ENCODE measurements at places on chromosomes 2 and 18.

DNA sequence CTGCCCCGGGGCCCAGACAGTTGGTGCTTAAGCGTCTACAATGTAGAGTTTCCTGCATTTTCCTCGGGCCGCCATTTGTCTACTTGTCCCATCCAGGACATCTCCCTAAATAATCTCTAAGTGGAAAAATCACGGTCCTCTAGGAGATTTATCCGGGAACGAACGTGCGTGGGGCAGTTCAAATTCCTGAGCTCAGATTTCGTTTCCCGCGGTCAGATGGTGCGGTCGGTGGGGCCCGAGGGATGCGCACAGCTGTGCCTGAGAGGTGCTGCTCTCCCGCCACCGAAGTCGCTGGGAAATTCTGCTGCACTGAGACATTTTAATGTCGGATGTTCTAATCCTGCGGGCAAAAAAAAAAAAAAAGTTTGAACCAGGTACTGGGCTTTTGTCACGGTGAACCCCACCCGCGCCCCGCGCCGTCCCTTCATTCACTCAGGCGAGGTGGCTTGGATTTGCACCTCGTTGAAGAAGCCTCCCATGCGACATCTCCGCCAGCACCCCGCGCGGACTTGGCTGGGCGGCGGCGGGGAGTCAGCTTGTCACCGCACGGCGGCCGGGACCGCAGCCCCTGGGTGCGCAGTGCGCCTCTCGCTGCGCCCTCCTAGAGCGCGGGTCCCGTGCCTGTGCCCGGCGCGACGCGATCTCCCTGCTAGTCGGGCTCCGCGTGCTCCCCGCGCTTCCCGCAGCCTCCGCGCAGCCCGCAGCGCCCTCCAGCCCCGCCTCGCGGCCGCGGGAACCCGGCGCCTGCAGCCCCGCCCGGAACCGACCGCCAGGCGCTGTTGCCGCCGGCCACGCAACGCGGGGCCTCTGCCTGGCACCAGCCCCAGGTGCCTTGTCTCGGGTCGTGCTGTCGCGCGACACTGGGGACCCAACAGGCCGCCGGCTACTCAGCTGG lies 191.9 kb upstream of the TCF4 start:
- no peaks in the 10 kb centered on the region for H3K36me3 ChIP-seq
- 0 out of 2 replicates have a peak, but pooled peaks cover 5% of the 10 kb centered on the region for H3K27me3 ChIP-seq
- H3K4me3 ChIP-seq: peak overlapping the region; percentile 77
- H3K27ac ChIP-seq: peak overlapping the region; percentile 54

GRCh38 chr2:66576311-66576560 lies 141.3 kb downstream of the MEIS1 start:
- DNase-seq: no peak
- H3K4me3 ChIP-seq: peak overlapping the region; percentile 75
- H3K4me1 ChIP-seq: peaks cover 47% of the 10 kb centered on the region
- no peak overlapping the region for H3K27ac ChIP-seq

- peaks cover 22% of the 10 kb centered on the region for H3K4me1 ChIP-seq
- no peaks in the 10 kb centered on the region for H3K27me3 ChIP-seq
- H3K27ac ChIP-seq: no peak overlapping the region
- peaks cover 15% of the 10 kb centered on the region for H3K36me3 ChIP-seq
Measured at GRCh38 chr2:149738767-149739166, 151.2 kb upstream of the MMADHC start.

DNA sequence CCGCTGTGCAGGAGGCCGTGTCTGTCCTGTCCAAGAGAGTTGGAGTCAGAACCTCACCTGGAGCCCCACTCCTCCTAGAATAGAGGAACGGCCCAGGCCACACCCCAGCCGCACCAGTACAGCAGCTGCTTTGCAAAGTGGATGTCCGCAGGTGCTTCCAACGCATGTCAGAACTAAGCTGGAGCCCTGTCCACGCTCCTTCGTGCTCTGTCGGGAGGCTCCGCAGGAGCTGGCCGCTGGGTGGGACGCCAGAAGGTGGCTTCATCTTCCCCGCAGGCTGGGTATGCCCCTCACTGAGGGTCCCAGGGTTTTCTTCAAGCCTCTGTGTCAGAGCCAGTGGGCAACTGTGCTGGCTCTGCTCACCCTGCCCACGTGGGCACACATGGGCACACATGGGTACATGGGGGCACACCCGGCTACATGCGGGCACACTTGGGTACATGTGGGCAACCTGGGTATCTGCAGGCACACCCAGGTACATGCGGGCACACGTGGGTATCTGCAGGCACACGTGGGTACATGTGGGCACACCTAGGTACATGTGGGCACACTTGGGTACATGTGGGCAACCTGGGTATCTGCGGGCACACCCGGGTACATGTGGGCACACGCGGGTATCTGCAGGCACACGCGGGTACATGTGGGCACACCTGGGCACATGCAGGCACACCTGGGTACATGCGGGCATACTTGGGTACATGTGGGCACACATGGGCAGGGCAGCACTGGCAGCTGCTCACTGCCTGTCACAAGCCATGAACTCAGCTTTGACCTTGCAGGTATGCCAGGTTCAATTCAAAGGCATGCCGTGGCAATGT lies 67.1 kb upstream of the CTDP1 start:
- no peak overlapping the region for H3K27ac ChIP-seq
- H3K27me3 ChIP-seq: peaks cover 3% of the 10 kb centered on the region
- H3K36me3 ChIP-seq: no peaks in the 10 kb centered on the region
- DNase-seq: no peak
- no peak overlapping the region for H3K4me3 ChIP-seq
- H3K4me1 ChIP-seq: peaks cover 10% of the 10 kb centered on the region

DNA sequence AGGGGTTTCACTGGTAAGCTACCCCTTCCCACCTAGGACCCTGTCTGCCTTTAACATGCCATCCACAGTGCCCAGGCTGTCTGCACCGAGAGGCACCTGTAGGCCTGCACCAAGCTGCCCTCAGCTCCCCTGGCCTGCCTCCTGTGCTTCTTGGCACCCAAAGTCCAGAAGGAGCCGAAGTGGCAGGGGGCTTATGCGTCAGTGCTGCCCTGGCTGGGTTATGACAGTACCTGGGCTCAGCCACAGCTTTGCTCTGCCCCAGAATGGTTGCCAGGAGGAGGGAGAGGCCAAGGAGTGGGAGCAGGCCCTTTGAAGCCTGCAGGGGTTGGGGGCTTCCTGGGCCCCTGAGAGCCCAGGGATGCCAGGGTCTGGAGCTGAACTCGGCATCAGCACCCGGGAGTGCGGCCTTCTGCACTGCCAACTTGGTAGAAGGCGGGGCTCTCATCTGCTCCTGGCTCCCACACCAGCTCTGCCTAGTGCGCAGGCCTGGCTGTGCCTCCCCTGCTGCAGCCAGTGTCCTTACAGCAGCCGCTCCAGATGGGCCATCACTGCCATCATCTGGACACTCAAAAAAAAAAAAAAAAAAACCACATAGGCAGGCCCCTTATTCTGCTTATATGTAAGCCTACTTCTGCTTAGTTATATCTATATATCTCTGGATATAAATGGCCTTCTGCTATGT lies 155.4 kb downstream of the THSD7B start:
- no peak overlapping the region for H3K4me3 ChIP-seq
- peak; percentile 22 for DNase-seq
- H3K27me3 ChIP-seq: no peaks in the 10 kb centered on the region
- H3K36me3 ChIP-seq: peaks cover 29% of the 10 kb centered on the region
- H3K4me1 ChIP-seq: peaks cover 22% of the 10 kb centered on the region

GRCh38 chr18:44830581-44830980 lies 149.9 kb downstream of the SETBP1 start:
- H3K27me3 ChIP-seq: no peaks in the 10 kb centered on the region
- no peaks in the 10 kb centered on the region for H3K36me3 ChIP-seq
- DNase-seq: no peak
- H3K27ac ChIP-seq: no peak overlapping the region
